GM04504 (cell line): ENCODE measurements at places on chromosomes 13 and 19.

GRCh38 chr19:33374236-33374714 lies 766 bp downstream of the CEBPG start:
- no peak for DNase-seq

DNA sequence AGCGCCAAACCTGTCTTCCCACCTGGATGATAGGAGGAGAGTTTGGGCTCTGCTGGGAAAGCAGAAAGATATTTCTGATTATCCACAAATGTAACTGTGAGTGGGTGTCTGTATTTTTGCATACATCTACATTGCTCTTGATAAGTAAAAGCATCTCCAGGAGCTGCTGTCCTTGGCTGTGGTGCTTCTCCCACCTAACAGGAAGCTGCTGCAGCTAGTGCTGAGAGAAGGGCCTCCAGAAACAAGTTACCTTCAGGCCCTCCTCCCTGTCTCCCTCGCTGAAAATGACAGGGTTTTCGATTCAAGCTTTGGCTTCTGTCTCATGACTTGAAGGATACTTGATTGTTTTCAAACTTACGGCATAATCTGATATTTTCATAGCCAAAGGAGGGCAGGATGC lies 90.1 kb downstream of the FOXO1 start:
- no peak for DNase-seq

DNA sequence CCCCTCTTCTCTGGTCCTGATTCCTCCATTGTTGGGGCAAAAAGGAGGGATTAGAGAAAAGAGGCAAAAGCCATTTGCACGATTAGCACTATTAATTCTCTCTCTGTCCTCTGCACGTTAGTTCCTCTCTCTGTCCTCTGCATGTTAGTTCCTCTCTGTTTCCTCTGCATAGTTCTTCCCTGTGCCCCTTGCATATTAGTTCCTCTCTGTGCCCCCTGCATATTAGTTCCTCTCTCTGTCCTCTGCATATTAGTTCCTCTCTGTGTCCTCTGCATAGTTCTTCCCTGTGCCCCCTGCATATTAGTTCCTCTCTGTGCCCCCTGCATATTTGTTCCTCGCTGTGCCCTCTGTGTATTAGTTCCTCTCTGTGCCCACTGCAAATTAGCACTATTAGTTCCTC lies 847.2 kb upstream of the GPC6 start:
- no peak for DNase-seq

DNA sequence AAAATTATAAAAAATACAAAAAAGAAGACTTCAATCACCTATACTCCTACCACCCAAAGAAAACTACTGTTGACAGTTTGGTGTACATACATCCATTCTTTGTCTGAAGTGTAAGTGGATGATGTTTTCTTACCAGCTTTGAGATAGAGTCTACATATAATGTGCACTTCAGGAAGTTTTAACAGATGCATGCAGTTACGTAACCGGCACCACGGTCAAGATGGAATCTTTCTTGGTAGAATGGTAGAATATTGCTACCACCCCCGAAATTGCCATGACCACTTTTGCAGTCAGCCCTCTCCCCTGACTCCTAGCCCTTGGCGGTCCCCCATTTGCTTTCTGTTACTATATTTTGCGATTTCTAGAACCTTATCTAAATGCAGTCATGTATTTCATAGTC lies 1.4 kb downstream of the CUL4A start:
- DNase-seq: no peak

DNA sequence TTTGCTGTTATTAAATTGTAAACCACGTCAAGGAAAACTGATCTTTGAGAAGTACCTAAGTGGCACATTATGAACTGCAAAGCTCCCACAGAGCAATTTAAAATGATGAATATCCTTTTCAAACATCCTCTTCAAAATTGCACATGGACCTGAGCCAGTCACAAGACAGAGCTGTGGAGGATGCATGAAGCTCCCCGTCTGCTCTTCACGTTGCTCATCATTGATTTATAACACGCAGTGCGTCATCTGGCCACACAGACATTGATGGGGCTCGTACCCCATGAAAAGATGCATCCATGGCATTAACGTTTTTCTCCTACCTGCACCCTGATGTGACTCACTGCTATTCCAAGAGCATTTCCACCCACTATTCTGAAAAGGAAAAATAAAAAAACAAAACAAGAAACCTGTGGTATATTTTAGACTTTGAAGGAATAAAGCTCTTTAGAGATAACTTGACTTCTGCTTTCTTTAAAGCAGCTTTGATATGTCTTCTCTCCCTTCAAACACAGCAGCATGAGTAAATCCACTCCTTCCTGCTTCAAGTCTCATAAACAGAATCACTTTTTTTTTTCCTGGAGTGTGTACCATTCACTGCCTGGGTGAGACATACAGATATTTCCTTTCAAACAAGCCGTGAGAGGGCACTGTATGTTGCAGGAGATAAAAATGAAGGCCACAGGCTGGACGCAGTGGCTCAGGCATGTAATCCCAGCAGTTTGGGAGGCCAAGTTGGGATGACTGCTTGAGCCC lies 7.2 kb upstream of the SERTM1 start:
- no peak for DNase-seq
